ENCODE measurements at places on chromosomes 3 and 15.

GRCh38 chr3:71453822-71454511 lies 129.6 kb downstream of the FOXP1 start:
- DNase-seq = no peak

- DNase-seq = no peak
These were observed 323.9 kb downstream of the SV2B start for GRCh38 chr15:91424001-91424400.

DNA sequence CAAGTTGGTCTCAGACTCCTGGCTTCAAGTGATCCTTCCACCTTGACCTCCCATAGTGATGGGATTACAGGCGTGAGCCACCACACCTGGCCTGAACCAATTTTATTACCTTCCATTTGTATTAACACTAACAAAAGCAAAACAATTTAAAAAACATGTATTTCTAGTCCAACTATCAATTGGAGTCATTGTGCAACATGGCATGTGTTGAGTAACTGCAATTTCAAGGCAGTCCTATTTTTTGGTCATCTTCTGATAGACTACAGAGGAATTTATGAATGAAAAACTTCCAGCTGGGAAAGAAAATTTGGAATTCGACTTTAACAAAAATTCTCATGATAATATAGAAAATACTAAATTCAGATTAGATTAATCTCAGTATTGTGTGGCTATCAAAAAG lies 16.8 kb downstream of the SPTSSB start:
- no peak for DNase-seq

GRCh38 chr15:39804026-39804425 lies 21.4 kb upstream of the FSIP1 start:
- DNase-seq = no peak

- DNase-seq = no peak
These were observed 44.1 kb upstream of the PFN2 start for GRCh38 chr3:150014782-150015181.

DNA sequence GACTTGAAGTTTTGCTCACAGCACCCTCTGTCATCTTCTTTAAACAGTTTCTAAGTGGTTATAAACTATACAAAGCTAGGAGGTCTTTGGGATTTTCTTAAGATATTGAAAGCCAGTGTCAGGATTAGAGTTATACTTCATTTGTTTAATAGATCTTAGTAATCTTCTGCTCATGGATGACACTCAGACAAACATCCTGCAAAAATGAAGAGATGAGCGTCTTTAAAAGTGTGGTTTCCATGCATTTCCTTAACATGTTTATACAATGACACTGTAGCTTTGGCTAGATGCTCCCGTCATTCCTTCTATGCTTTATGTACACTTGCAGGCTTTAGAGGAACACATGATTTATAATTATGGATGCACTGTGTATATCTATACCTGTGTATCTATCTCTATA lies 182.2 kb downstream of the NAALADL2 start:
- no peak for DNase-seq

GRCh38 chr3:134320749-134321148 lies 53.5 kb downstream of the AMOTL2 start:
- DNase-seq = no peak

DNA sequence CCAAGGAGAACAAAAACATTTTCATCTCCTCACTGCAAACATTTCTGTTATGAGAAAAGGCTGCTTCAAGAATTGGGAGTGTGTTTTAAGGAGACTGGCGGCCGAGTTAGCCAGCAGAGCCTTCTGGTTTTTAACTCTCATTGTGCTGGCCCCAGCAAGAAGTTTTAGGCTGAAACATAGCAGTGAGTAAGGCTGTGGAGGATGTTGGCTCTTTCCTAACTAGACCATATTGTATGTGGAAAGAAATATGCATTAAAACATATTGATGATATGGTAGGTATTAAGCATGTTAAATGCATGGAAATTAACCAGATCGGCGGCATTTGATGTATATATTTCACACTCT lies 90.7 kb downstream of the TIGIT start:
- no peak for DNase-seq

DNA sequence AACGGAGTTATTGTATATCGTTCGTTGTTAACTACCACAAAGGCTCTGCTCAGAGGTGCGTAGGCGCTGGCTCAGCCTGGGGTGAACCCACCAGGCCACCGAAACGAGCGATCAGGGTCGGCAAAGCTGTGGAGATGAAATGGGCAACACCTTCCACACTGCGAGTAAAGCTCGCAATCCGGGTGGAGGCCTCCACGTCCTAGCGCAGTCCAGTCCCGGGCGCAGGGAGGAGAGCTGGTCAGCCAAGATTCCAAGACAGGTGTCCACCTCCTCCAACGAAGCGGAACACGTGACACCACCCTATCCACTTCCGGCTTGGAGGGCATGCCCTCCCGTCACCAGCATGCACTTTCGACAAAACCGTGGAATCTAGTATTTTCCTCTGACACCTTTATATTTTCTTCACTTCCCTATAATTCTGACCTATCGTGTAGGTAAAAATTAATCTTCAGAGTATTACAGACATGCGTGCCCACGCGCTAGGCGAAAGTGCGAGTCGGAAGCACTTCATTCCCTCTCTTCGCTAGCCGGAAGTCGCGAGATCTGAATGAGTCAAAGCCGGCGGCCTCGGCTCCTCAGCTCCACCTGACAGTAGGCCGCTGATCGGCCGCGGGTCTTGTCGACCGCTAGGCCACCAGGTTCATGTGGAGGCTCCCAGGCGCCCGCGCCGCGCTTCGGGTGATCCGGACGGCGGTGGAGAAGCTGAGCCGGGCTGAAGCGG lies at the start of gene PDE12:
PDE12 (plus strand) TSS at position 537 of the 721 bp plus-strand sequence; CDS start at position 643, 106 bp downstream.
- peak; percentile 73 for DNase-seq

All from stimulated activated CD4-positive, alpha-beta T cell treated with anti-CD3 and anti-CD28 coated beads, Interleukin-2, amount 100 ng/mL, for 4 hours (primary cell).